Activated T-helper 2 cell treated with anti-CD3 and anti-CD28 coated beads, Interferon-gamma antibody, Interleukin-2, Interleukin-4, amounts not matched to agents 10 μg/mL and 5 μg/mL and 100 μg/mL, durations not matched to agents 14 hours and 24 hours and 36 hours (primary cell): ENCODE measurements at places on chromosomes 16 and 17. TPM values are rescaled to one million over a fixed set of nuclear protein-coding genes. Genes with fewer than 3 reads are reported as not detected.

- DNase-seq, result no peak
- no peaks in the 10 kb centered on the region for H3K27me3 ChIP-seq
- no peak overlapping the region for H3K4me3 ChIP-seq
- no peak overlapping the region for H3K27ac ChIP-seq
These were observed 119.2 kb upstream of the PMFBP1 start for GRCh38 chr16:72291121-72291520.

GRCh38 chr16:28977703-28978662 lies 3.4 kb downstream of the SPNS1 start:
- H3K27ac ChIP-seq, result no peak overlapping the region
- peaks cover 31% of the 10 kb centered on the region for H3K36me3 ChIP-seq
- no peak overlapping the region for H3K4me3 ChIP-seq
- DNase-seq, result no peak
- H3K4me1 ChIP-seq, result peaks cover 18% of the 10 kb centered on the region

Gene RBFOX1
- total RNA-seq, result not detected in 2 replicates

Gene MYH13
- not detected in 2 replicates for total RNA-seq

Gene MYCBPAP
- total RNA-seq, result 3.1 and 4.4 TPM in 2 replicates

Gene CTRB1
- not detected in 2 replicates for total RNA-seq
